ENCODE measurements at places on chromosomes 2 and 18. TPM values are rescaled to one million over a fixed set of nuclear protein-coding genes. Genes with fewer than 3 reads are reported as not detected.

The SULT1C4 gene
- 0.26 TPM for total RNA-seq

The ARHGEF4 gene
- total RNA-seq, result 12.9 TPM

The TCF23 gene
- total RNA-seq, result under 0.01 TPM

The RAB27B gene
- 27.6 TPM for total RNA-seq

The DNER gene
- 1.7 TPM for total RNA-seq

The SERPINB11 gene
- total RNA-seq, result not detected

The SCYGR5 gene
- not detected for total RNA-seq

The LCLAT1 gene
- 38.5 TPM for total RNA-seq

The CXCR2 gene
- total RNA-seq, result not detected

The VWA3B gene
- total RNA-seq, result not detected

The MATN3 gene
- 4.3 TPM for total RNA-seq

The DSG2 gene
- 5.4 TPM for total RNA-seq

The GCG gene
- not detected for total RNA-seq

The CLEC4F gene
- total RNA-seq, result not detected

The ARHGAP28 gene
- total RNA-seq, result 38.2 TPM

The SCYGR2 gene
- not detected for total RNA-seq

The OTOS gene
- not detected for total RNA-seq

The SERPINB7 gene
- 0.11 TPM for total RNA-seq

The DYNC2LI1 gene
- total RNA-seq, result 40.0 TPM

The SPC25 gene
- total RNA-seq, result 3.7 TPM

The DNAJC5G gene
- not detected for total RNA-seq

The GPR35 gene
- total RNA-seq, result 0.65 TPM

The LYG1 gene
- total RNA-seq, result 0.13 TPM

Data from articular chondrocyte of knee joint (primary cell).